Retina (tissue), 1 donor: ENCODE measurements at places on chromosomes 12 and 14.

DNA sequence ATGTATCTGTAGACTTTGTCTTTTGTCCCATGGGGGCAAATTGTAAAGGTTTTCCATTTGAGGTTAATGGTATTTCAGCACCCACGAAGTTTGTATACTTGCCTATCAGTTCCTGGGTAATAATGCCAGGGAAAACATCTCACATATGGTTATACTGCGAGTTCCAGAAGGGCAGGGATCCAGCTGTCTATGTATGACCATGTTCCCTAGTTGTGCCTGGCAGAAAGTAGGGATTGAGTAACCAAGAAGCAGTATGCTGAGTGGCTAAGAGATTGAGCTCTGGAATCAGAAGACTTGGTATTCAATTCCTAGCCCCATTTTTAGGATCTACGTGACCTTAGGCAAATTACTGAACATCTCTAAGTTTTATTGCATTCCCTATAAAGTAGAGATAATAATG is 173.2 kb upstream of the PWP1 start:
- no peak for DNase-seq

DNA sequence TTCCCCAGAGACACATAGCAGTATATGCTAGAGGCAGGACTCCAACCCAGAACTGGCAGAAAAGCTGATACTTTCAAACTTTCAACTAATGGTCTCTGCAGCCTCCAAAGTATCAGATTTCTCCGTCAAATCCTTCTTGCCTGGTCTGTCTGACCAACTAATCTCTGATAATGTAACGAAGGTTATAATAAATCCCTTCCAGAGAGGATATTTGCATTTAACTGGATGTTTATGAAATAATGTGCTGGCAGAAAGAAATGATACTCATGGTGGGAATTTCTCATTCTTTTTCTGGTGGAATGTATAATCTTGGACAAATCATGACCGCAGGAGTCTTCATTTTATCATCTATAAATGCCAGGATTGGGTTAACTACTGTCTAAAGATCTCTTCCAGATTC is 860.3 kb downstream of the DIO2 start:
- DNase-seq = no peak

DNA sequence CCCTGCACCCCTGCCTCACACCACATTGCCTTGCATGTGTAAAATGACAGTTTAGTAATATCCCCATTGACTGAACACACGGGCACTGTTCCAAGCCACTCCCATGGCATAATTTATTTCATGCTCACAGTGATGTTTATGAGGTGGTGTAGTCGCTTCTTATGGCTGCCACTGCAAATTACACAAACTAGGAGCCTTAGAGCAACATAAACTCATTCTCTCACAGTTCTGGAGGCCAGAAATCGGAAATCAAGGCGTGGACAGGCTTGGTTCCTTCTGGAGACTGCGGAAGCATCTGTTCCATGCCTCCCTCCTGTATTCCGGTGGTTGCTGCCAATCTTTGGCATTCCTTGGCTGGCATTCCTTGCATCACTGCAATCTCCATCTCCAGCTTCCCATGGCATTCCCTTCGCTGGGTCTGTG is 97.3 kb downstream of the RIN3 start:
- no peak for DNase-seq

- DNase-seq = no peak
Measured at GRCh38 chr12:1262011-1262410, 271.0 kb downstream of the ERC1 start.

GRCh38 chr14:43949400-43949799 is 557.7 kb downstream of the FSCB start:
- no peak for DNase-seq

- no peak for DNase-seq
Measured at GRCh38 chr12:39682689-39683477, 63.3 kb upstream of the ABCD2 start.

- no peak for DNase-seq
Measured at GRCh38 chr12:67892259-67893021, 96.8 kb upstream of the IFNG-AS1 start.

DNA sequence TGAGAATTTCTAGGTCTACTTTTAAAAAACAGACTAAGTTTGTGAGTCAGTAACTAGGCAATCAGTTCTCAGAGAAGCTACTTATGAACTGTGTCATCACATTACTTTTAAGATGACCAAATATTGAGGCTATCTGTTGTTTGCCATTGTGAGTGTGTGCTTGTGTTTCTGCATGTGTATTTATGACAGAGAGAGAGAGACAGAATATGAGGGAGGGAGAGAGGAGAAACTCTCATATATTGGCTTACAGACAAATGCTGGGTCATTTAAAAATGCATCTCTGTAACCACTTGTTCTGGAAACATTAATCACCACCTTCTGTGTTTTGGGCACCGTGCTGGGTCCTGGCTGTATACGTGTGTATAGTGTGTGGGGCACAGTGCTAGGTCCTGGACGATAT is 161.5 kb upstream of the FRMD6 start:
- no peak for DNase-seq

DNA sequence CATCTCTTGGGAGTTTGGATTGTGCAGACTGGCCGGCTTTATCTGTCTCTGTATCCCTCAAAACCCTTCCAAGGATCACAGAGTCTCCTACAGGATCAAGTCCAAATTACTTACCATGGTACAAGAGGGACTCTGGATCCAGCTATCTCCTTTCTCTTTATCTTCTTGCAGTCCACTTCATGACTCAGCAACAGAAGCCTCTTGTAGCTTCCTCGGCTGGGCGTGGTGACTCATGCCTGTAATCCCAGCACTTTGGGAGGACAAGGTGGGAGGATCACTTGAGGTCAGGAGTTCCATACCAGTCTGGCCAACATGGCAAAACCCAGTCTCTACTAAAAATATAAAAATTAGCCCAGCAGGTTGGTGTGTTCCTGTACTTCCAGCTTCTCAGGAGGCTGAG is 189.7 kb downstream of the BCAT1 start:
- no peak for DNase-seq

DNA sequence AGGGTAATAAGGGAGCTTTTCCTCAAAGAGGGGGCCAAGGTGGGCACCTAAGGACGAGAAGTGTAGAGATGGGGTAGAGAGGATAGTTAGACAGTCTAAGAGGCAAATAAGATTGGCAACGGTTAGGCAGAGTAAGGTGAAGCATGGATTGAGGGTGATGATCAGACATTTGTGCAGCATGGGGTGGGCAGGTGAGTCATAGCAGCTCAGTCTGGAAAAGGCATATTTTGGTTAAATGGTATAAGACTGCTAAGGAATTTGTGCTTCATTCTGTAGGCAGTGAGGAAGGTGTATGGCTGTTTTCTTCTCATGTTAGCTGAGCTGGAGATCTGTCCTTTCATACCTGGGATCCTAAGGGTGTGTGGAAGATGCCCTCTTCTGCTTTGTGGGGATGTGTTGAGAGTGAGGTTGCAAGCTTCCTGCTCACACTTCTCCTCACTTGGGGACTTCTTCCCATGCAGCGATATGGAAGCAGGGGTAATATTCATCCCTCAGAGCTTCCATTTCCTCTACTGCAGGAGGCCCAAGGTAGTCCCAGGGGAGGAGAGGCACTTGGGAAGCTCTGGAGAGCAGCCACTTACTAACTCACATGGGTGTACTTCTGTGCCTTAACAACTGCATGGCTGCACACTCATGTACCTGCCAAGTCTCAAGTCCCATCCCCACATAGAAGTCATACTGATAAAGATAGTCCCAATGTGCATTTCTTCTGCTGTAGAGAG is 28.9 kb downstream of the GSG1 start:
- DNase-seq = no peak

DNA sequence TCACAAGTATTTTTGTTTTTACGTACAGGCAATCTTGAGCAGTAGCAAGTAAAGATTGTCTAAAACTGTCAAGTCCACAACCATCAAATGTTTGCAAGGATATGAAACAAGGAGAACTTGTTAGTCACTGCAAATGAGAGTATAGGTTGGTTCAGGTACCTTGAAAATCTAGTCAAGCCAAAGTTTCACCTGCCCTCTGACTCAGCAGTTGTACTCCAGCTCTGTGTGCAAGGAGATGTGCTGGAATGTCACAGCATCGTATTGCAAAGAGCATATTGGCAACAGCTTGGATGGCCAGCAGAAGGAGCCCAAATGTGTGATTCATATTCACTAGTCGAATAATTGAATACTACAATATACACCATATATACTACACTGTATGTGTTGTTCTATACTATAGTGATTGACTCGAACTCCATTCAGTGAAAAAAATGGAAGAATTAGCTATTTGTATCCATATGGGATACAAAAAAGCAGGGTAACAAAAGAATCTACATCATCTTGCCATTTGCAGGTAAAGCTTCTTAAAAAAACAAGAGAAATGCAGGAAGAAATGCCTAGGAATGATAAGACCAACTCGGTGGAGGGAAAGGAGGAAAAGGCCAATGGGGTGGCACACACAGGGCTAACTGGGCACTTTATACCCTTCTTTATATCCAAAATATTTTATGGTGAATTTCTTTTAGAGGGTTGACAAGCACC is 44.0 kb downstream of the EID3 start:
- no peak for DNase-seq

GRCh38 chr12:5168148-5168547 is 124.5 kb downstream of the KCNA5 start:
- no peak for DNase-seq

DNA sequence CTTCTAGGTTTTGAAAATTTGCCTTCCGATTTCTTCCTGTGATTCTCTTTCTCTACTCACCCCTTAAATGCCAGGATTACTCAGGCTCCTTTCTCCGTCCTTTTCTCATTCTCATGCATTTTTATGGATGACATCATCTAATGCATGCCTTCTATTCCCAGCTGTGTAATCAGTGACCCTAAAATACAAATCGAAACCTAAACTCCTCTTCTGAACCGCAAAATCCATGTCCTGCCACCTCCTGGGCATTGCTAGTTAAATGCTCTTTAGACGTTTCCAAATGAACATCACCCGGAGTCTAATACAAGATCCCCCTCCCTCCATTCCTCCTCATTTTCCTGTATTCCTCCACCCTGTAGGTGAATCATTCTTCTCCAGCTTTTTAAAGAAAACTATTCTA is 1703.1 kb upstream of the FLRT2 start:
- DNase-seq = peak; percentile 26

GRCh38 chr12:55724226-55724939 is 4.2 kb downstream of the RDH5 start:
- DNase-seq = no peak

DNA sequence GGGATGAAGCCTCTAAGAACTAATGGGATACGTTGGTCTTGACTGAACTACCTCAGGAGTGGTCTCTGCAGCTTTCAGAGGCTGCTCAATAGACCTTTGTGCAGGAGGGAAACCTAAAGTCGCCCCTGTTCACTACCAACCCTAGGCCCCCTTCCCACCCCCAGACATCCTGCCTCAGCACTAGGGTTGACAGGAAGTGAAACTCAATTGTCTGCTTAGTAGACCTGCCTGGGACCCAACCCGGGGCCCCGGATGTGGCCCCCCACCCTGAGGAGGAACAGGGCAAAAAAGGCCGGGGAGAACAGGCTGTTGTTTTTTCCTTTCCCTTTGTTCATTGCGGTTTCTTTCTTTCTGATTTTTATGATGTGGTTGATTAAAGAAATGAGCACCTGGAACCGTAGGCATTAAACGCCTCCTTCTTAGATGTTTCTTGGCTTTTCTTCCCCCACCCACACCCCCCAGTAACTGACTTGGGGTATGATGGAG is 1.6 kb upstream of the DGKA start:
- DNase-seq = no peak

DNA sequence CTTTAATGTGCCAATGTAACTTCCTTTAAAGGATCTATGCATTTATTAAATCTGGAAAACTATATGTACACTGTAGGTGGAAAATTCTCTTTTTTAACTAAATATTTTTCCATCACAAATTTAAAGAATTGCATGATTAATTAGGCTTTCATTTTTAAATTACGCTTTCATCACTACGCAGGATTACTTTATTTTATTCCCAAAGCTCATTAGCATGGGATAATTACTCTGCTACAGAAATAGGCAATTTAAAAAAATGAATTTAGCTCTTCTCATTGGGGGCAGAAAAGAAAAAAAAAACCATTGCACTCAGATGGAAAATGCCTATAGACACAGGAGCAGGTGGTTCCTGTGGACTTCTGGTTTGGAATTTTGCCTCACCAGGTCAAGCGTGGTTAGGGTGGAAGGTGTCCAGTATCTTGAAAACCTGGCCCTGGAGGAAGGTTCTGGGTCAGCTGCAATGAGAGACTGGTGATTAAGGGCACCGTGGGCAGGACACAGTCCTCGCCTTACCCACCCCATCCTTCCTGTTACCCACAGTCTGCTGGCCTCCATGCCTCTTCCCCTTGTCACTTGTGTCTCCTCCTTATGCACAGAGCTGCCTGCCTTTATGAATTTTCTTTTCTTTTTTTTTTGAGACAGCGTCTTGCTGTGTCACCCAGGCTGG is 17.3 kb upstream of the RIN3 start:
- DNase-seq = no peak

DNA sequence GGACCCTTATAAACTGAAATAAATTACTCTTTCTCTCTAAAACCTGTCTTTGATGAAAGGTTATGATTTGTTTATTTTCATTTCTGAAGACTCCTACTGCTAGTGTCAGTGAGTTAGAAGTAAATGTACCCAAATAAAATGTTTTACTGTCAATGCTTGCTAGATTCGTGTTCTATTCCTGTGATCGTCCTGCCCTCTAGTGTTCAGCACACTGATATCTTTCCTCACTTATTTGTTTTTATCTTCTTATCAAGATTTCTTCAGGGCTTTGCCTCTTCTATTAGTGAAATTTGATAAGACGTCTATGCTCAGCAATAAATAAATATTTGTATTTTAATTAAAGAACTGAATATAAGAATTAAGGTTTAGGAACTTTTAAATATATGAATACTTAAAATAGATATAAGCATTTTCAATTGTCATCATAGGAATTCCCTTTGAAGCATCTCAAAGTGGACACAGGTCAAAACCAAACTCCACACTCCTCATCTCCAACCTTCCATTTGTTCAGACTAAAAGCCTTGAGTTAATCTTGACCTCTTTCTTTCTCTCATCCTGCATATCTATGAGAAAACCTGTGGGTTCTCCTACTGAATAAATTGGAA is 75.8 kb downstream of the C12orf50 start:
- no peak for DNase-seq

- peak; percentile 82 for DNase-seq
Measured at GRCh38 chr12:128976120-128976738, 123.0 kb downstream of the GLT1D1 start.

GRCh38 chr14:55277972-55278740 is 6.9 kb downstream of the FBXO34 start:
- no peak for DNase-seq

DNA sequence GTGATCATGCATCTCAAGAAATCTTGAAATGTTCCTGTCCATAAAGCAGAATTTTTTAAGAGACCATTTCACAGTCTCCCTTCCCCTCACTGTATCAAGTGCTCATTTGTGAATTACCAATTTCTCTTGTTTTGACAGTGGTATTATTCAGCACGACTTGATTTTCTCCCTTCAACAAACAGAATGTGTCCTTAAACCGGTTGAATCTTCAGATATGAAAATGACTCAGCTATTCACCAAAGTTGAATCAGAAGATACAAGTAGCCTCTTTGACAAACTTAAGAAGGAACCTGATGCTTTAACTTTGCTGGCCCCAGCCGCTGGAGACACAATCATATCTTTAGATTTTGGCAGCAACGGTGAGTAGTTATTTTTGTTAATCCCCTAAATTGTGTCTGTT is 25.5 kb upstream of the SNAPC1 start:
- no peak for DNase-seq

- no peak for DNase-seq
Measured at GRCh38 chr12:30345744-30346471, 349.8 kb downstream of the IPO8 start.
